ENCODE measurements at places on chromosomes 2 and 18.

DNA sequence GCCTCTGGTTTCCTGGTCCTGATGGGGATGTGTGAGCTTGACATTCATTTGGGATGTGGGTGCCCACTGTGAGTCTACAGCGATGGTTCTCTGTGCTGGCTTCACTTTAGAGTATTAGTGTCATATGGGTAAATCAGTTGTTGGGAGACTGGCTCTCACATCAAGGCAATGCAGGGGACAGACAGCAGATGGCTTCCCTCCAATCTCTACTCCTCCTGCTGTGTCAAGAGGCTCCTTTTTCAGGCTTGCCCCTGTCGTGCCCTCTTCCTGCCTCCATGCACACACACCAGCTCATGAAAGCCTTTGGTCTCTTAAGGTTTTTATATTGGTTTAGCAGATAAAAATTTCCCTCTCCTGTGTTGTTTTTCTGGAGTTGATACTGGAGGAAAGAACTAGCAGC is 315.6 kb downstream of the RDH14 start:
- DNase-seq = no peak

GRCh38 chr2:225182126-225182525 is 139.9 kb upstream of the DOCK10 start:
- DNase-seq = no peak

- DNase-seq = no peak
Measured at GRCh38 chr2:112682101-112682500, 36.4 kb downstream of the SLC20A1 start.

DNA sequence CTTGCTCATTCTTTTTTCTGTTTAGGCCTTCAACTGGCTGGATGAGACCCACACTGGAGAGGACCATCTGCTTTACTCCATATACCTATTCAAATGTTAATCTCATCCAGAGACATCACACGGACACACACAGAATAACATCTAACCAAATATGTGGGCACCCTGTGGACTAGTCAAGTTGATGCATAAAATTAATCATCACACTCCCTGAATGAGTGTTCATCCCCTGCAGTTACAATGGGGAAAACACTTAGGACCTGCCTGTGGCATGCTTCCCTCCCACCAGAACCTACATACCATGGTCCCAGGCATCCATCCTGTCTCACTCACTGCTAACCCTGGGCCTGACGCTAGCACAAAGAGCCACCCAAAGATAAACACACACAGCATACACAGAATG is 112.8 kb upstream of the TEX51 start:
- peak; percentile 9 for DNase-seq

DNA sequence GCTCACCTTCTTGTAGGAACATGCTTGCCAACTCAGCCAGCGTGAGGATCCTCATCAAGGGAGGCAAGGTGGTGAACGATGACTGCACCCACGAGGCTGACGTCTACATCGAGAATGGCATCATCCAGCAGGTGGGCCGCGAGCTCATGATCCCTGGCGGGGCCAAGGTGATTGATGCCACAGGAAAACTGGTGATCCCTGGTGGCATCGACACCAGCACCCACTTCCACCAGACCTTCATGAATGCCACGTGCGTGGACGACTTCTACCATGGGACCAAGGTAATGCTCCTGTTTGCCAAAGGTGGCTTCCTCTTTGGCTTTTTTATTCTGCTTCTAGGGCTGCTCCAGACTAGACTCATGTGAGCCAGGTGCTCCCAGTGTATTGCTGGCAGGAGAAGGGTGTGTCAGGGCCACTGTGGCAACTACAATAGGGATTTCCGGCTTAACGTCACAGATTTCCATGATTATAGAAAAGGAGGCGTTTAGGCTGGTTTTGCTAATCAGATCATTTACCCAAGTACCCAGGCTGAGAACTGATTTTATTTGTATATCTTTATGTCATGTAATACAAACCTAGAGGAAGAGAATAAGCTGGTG is 50.6 kb downstream of the DPYSL5 start:
- DNase-seq = no peak

GRCh38 chr2:47833516-47833968 is 50.6 kb downstream of the MSH6 start:
- no peak for DNase-seq

DNA sequence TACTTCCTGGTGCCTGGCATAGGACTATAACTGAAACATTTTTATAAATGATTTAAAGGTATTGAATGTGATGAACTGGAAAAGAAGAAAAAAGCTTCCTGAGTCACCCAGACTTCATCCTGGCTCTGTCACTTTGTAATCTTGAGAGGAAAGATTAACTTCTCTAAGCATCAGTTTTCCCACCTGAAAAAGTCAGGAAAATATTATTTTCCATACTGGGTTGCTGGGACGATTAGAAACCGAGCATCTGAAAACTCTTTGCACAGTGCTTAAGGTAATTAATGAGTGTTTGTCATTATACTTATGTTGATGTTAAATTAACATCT is 71.8 kb downstream of the FMNL2 start:
- DNase-seq = no peak

- no peak for DNase-seq
Measured at GRCh38 chr2:199697469-199697868, 153.5 kb downstream of the FTCDNL1 start.

DNA sequence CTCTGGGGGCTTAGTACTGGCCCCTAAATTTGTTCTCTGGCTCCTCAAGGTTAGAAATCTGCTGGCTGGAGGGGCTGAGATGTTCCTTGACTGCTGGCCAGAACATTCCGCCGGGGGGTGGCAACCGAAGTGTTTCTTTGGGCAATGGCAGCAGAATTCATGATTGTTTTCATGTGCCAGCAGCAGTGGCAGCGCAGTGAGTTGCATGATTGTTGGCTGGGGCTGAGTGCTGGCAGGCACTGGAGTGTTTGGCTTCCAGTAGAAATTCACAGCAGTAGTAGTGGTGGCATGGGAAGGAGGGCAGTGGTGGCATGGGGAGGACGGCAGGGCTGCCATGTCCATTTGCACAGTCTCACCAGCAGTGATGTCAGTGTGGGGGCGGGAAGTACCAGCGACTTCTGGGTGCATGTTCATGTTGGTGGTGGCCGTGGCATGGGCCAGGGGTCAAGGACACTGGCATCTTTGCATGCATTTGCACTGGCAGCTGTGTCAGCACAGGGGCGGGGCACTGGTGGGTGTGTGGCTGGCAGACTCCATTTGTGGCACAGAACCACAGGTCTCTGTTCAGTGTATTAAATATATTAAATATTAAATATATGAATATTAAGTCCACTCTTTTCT is 130.6 kb upstream of the CDH7 start:
- DNase-seq = peak; percentile 35

Measured in dorsolateral prefrontal cortex (tissue), 122 donors.